ENCODE measurements at places on chromosomes 6 and 20. TPM values are rescaled to one million over a fixed set of nuclear protein-coding genes. Genes with fewer than 3 reads are reported as not detected.

Gene TGM2
- total RNA-seq, result 261 TPM

Gene C6orf52
- not detected for total RNA-seq

- no peak for DNase-seq
Measured at GRCh38 chr20:58094698-58095097, 133.8 kb downstream of the ANKRD60 start.

- DNase-seq, result peak; percentile 34
Measured at GRCh38 chr6:24667378-24667803, 514 bp downstream of the ACOT13 start.

DNA sequence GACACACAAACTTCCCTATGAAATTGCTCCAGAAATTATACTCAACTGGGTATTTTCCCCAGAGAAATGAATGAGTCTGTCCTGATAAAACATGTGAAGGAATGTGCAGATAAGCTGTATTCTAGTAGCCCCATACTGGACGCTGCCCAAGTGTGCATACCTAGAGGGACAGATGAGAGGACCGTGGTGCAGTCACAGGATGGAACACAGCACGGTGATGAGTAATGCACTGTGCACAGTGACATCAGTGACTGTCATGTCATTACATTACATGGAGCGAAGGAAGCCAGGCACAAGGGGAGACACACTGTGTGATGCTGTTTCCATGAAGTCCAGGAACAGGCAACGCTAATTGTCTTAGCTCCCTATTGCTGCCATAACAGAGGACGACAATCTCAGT is 155.5 kb downstream of the CDH4 start:
- DNase-seq, result no peak

DNA sequence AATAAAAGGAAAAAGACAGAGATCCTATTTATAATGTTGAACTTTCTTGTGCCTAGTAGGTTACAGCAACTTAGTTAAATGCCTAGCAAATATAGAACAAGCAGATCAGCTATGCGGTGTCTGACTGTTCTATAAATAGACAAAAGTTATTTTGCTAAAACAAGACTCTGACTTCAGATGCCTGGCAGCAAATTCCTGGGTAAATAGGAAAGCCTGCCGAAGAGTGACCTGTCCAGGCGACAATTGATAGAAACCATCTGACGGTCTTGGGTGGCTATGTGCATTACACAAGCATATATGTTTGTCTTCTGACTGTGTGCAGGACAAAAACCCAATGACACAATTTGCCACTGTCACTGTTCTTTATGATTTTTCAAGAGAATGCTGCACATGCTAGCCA is 38.0 kb upstream of the PDE10A start:
- DNase-seq, result no peak
